ENCODE measurements at places on chromosomes 4 and X.

- no peak for DNase-seq
Observed at GRCh38 chr4:55578341-55579010, 13.6 kb downstream of the PDCL2 start.

- DNase-seq: no peak
Observed at GRCh38 chrX:50618788-50619558, 148.3 kb upstream of the DGKK start.

DNA sequence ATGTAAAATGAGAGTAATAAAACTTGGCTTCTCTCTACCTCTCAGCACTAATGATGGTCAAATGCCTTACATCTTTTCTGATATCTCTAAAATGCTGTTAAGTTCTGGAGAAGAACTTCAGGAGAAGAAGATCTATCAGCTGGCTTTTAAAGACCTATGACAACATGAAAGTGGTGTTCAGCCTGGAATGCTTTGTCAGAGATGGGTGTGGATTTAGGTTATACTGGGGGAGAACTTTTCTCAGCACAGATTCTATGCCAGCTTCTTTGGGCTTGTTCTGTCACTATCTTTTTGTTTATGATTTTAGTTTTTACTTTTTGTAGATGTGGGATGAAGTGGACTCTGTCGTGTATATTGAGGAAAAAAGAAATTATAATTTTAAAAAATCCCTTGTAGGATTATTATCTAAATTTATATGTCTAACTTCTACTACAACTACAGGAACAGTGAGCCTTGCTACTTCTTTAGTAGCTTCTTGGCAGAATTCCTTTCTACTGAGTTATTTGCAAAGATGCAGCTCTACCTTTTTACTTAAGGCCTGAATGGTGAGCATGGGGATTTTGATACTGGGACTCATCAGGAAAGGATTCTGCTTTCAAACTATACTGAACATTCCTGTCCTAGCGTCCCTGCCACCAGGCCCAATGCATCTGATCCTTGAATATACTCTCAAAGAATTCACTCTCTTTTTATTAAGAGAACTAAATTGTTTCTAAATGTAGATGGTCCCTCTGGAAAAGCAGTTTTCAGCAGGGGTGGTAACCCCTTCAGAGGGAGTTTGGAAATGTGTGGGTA, 19.6 kb downstream of the CYP2U1 start:
- DNase-seq: no peak

DNA sequence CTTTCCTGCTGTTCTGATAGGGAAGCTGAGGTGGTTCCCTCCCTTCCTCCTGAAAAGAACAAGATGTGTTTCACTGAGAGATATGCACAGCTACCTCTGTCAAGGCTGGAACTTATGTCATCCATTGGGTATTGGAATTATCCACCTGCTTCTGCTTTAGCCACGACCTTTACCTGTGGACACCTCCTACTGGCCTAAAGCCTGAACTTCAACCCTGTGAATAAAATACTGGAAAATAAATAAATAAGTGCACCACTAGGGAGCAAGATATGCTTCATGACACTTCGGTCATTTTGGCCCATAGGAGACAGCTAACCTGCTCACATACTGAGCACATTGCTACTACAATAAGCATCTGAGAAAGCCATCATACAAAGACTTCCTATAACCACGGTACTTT, 419.9 kb upstream of the NWD2 start:
- no peak for DNase-seq

DNA sequence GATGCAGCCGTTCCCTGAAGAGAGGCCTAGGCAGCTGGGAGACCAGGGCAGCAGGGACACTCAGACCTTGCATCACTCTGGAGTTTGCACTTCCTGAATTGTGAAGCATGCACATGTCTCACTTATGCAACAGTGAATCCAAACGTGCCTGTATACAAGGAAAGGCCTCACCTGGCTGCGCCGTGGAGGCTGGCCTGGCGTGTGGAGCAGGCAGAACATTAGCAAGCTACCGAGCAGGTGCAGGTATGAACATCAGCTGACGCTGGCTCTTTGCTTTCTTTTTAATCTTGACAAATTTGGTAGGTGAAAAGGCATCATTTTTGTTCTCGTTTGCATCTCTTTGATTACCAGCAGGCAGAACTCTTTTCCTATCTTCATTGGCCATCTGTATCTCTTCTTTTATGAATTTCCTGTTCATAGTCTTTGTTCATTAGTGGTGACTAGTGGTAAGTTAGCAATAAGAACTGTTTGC, 37.1 kb upstream of the IRAK1 start:
- no peak for DNase-seq

GRCh38 chrX:5971300-5971699, 257.4 kb downstream of the NLGN4X start:
- no peak for DNase-seq

GRCh38 chrX:100264200-100264599, 145.9 kb downstream of the PCDH19 start:
- DNase-seq: no peak

- no peak for DNase-seq
Observed at GRCh38 chr4:184949020-184949419, 69.3 kb upstream of the HELT start.

- DNase-seq: no peak
Observed at GRCh38 chrX:149374751-149375150, 130.4 kb downstream of the IDS start.

DNA sequence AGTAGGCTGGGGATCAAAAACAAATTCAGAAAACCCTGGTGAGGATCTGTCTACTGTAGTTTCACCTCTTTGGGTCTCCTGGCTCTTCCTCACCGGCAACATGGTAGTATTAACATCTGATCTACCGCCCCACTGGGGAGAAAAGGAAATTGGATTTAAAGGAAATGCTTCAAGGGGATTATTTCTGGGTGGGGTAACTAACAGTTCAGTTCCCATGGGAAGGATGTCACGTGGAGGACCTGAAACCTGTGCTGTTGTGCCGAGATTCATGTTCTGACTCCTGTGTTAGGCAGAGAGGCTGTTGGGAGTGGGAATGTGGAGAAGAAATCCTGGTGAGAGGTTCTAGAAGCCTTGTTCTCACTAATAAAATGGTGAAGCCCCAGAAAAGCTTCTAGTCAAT, 254.4 kb downstream of the BCOR start:
- DNase-seq: no peak

DNA sequence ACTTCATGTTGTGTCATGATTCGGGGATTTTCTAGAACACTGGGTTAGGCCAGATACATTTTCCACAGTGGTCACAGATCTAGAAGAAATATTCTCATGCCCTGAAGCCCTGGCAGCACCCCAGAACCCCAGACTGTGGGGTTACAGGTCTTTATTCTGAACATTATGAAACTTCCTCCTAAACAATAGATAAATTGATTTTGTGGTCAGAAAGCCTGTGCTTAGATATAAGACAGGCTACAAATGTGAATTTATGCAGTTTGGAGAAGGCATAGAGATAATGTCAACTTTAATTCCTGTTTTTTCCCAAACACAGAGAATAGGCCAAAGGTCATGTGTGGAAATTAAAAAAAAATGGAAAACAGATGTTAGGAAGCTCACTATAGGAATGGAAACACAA, 492.9 kb downstream of the SPRY1 start:
- DNase-seq: no peak

DNA sequence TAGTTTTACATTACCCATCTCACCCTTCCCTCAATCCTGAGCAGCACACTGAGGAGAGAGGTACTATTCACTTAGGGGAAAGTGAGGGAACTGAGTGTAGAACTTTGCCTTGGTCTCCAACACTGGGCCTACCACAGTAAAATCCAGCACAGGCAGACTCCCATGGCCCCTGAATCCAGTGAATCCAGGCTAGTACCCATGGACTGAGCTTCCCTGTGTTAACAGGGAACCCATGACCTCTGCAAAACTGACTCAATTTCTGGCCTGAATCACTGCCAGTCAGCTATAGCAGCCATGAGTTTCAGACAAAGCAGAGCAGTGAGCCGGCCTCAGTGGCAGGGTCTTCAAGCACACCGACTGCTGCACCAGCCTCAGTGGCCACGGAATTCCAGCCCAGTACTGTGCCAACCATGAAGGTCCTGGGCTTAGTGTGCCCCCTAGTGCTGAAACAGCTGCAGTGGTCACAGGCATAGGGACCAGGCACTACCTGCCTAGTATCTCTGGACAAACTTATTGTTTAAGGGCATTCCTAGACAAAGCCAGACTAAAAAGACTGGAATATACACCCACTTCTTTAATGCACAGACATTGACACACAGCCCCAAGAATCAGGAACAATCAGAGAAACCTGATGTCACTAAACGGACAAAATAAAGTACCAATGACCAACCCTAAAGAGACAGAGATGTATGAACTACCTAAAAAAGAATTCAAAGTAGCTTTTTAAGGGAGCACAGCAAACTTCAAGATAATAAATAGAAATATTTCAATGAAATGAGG, 127.4 kb upstream of the RPL34 start:
- DNase-seq: peak; percentile 28

DNA sequence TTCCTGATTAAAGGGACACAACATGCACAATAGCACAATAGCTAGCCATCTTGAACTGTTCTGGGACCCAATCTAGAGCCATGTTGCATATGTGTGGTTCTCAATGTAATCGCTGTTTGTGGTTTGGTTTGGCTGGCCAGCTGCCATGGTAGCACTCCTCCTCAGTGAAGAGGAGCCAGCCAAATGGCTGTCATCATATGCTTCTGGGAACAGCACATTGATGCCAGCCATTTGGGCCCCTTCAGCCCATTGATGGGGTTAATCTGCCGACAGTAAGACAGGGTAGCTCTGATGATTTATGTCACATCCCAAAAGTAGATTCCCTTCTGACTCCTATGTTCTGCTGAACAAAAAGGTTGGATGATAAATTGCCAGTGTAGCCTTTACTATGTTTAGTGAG, 48.5 kb downstream of the AWAT2 start:
- DNase-seq: no peak

DNA sequence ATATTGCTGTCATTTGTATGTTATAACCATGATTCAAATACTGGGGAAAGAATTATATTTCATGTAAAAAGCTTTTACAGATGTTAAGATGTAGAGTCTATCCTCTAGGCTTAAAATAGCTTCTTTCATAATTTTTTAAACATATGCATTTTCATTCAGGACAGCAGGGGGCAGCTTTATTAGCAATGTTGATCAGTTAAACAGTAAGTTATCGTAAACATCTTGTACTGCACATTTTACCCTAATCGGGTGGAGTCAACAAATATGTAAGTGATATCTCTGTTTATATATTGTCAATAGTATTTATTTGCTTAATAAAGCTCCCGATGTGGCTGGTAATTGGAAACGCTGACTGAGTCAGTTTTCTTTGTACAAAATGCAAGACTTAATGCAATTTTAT, 142.5 kb upstream of the MED14 start:
- DNase-seq: no peak

DNA sequence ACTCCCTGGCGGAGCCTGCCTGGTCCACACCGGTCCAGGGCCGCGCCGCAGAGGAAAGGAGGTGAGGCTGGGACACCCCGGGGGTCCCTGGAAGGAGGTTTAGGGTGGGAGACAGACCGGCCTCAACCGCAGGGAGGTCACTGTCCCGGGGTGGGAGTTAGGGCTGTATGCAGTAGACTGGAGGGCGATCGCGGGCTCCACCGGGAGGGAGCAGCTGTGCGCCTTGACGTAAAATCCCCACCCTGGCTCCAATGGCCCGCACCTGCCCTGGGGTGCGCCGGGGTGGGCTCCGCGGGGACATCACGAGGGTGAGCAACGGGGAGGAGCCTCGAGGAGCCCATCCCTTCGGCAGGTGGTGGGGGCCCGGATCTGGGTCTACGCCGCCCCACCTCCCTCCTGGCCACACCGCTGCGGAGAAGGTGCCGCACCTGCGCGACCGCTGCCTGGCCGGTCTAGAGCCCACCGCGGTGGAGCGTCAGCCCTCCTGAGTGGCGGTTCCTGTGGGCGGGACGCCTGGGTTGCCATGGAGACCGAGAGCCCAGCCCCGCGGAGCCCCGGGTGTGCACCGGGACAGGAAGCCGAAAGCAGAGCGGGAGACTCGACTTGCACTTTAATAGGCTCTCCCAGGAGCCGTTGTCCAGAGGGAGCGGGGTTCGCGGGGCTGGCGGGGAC, 105.1 kb downstream of the ADRA2C start:
- no peak for DNase-seq

DNA sequence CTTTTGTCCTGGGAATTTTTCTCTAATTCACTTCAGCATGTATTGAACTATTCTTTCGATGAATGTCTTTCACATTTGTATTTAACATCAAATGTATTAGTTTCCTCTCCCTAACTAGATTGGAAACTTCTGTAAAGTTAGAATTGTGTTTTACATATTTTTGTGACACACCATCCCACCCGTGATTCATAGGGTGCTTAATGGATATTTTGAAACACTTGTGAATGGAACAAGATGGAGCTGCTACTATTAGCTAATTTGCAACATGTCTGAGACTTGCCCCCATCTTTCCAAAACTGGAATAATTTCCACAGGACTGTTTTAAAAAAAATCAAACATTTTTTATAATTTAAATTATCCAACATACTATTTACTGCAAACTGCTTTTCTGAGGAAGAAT, 30.2 kb upstream of the GNPDA2 start:
- DNase-seq: no peak

GRCh38 chr4:100898844-100899243, 381.0 kb upstream of the EMCN start:
- DNase-seq: no peak

GRCh38 chr4:137601934-137602333, 69.6 kb upstream of the PCDH18 start:
- DNase-seq: no peak

Measured in stimulated activated CD4-positive, alpha-beta T cell treated with anti-CD3 and anti-CD28 coated beads, Interleukin-4, amount 100 ng/mL, for 48 hours (primary cell).